ENCODE measurements at places on chromosomes 5 and 9.

- DNase-seq, result no peak
Observed at GRCh38 chr5:75433814-75434506, 77.5 kb downstream of the CERT1 start.

- DNase-seq, result no peak
Observed at GRCh38 chr5:142717582-142718215, 31.8 kb upstream of the FGF1 start.

DNA sequence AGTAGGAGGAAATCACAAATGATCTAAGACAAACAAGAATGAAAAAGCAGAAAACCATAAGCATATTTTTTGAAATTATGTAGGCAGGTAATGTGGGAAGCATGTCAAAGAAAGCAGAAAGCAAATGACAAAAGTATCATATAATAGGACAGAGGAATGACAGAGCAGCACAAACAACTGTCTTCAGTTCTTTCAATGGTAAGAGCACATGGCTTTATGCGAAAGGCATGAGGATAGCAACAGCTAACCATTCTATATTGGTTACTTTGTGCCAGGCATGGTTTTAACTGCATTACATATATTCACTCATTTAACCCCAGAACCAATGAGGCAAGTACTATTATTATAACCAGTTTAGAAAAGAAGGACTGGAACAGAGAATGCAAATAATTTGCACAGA is 137.4 kb downstream of the FBXL7 start:
- no peak for DNase-seq

- DNase-seq, result no peak
Observed at GRCh38 chr5:65721050-65721719, 724 bp downstream of the SGTB start.

All from cortex of kidney (tissue), 1 donor.